DMS 273 treated with DMSO at 0.1 percent for 48 hours (cell line): ENCODE measurements at places on chromosomes 5 and 9.

DNA sequence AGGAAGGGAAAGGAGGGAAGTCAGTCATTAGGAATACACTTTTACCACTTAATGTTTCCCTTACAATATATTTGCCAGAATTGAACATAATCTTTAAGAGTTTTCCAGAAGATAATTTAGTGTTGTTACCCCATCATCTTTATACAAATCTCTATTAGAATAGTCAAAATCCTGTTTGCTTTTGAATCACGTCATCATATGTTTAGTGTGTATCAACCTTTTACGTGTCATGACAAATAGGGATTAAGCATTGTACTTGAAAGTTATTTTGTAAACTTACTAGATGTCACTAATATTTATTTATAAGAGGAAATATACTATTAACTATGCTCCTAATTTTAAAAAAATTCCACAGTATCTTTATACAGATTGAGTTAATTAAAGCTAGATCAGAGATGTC lies 1899.5 kb downstream of the MAT2B start:
- DNase-seq: no peak

- DNase-seq: no peak
Measured at GRCh38 chr9:101592788-101593187, 2.0 kb downstream of the PPP3R2 start.

DNA sequence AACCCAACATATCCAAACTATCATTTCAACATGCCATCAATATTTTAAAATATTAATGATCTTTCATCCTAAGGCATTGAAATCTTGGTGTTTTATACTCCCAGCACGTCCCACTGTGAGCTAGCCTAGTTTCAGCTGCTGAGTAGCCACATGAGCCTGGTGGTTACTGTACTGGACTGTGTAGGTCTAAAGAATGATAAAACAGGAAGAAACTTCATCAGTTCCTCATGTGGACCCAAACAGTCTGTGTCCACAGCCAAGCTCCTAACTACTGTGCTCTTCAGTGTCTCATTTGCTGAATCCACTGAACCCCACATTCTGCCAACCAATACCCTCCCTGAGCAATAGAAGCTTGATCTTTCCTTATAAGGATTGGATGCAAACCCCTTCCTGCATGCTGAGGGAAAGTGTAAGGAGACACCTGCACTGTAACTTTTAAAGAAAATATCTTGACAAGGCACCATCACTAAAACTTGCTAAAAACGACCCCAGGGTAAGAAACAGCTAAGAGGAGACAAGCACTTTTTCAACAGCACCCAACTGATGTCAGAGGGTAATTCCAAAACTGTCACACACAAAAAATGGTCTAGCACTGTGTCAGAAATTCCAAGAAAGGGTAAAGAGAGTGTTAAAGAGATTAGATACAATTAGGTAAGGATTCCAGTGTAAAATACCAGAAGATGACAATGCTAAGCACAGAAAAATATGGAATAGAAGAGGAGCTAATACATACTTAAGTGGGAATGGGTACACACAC lies 126.9 kb downstream of the SPOCK1 start:
- no peak for DNase-seq

- no peak for DNase-seq
Measured at GRCh38 chr5:16502866-16503265, 37.3 kb upstream of the ZNF622 start.

DNA sequence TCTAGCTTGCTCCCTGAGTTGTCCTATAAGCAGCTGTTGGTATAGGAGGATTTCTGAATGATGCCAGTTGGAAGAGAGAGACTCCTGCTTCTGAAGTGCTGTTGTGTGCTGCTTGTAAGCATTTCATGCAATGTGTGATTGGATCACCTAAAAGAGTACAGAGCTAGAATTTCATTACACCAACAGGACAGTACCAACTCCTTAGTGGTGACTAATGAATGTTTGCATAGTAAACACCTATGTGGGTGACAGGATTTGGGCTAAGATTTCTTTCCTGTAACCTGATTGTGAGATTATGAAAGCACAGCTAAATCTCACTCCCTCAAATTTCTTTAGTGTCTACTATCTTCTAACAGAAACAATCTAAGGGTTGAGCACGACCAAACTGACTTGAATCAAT lies 67.0 kb downstream of the GCNT1 start:
- no peak for DNase-seq

GRCh38 chr5:170985486-170985885 lies 123.7 kb downstream of the RANBP17 start:
- no peak for DNase-seq

DNA sequence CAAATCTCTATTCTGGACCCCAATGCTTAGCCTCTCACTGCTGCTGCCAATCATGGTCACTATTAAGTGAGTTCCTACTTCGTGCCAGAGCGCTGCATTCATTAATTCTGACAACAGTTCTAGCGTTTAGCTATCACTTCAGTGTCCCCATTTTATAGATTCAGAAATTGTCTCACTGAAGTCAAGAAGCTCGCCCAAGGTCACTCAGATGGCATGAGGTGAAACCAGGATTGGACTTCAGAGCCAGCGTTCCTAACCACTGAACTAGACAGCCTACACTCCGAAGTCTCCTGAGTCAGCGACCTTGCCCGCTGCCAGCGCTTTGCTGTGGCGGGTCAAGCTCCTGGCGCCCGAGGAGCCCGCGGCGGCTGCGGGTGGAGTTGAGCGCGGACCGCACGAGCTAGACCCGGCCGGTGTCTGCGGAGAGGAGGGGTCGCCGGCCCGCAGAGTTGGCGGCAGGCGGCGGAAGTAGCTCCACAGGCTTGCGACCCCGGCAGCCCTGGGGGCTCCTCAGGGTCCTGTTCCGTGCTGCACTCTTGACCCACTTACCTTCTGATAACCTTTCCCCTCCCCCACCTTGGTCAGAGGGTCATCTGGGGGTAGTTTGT lies 2.1 kb upstream of the GABRB2 start:
- no peak for DNase-seq

GRCh38 chr5:62707563-62707962 lies 128.9 kb downstream of the LRRC70 start:
- DNase-seq: no peak

DNA sequence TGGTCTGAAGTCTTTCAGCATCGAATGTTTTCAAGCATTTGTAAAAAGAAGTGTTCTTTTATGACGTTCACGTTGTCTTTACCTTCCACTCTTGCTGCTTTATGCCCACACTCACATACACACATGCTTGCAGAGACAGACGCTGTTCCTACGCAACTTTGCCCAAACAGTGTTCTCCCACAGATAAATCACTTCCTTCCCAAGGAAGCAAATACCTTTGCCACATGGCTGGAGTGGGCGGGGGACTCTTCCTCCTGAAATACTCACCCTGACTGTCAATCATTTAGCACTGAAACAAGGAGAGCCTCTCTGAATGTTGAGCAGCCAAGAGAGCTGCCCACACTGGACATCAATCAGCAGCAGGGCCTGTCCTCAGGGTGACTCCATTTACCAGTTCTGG lies 22.4 kb upstream of the ASTN2 start:
- DNase-seq: no peak

GRCh38 chr5:51479840-51480239 lies 96.6 kb downstream of the ISL1 start:
- DNase-seq: no peak

- peak; percentile 89 for DNase-seq
Measured at GRCh38 chr5:143355710-143356109, 47.8 kb downstream of the NR3C1 start.

DNA sequence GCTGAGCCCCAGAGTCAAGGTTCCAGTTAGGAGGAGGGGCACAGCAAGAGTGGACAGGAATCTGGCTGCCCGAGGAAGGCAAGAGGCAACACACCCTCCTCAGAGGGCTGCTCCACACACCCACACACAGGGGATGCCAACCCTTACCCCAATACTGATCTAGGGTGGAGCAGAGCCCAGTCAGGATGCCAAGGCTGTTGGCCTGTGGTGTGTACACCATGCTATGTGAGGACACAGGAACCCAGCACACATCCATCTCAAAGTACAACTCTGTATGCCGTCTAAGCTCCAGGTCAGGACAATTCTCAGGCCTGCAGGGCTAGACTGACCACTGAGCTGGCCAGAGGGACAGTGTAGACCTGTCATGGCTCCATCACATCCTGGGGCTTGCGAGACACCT lies 2.6 kb downstream of the SEPTIN8 start:
- DNase-seq: no peak

DNA sequence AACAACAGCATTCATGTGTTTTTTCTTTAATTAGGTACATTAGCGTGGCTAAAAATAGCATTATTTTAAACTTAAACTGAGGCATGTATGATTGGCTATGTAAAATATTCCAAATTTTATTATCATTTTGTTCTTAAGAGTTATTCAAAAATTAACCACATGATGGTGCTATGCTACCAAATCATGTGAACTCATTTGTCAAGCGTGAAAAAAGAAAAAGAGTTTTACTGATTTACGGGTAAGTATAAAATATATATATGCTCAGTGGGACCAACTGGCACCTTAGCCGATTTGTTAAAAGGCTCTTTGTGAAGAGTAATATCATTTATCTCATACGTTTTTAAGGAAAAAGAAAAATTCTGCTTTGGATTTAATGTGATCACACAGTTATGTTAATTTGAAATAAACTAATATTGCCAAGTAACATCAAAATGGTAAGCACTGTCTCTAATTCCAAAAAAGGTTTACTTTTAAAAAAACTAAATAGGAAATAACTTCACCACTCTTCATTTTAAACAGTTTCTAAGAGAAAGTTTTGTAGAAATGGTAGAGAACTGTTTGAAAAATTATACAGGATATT lies 1042.3 kb downstream of the CDH12 start:
- DNase-seq: peak; percentile 10

DNA sequence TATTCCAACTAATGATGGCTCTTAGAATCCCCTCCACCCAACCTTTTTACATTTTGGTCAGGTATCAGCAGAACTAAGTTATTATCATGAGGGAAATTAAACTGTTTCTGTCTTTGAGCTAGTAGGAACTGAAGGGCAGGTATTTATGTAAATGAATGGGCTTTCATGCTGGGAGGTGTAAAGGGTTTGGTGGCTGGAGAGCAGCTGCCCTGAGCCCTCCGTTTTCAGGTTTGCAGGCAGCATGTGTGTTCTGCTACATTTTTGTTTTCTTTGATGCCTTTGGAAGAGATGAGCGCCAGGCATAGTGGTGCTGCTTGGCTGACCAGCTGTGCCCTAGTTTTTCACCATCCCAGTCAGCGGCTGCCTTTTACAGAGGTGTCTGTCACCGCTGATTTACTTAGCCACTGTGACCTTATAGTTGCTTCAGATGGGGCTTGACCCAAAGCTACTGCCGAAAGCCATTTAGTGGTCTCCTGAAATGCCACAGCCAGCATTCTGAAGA lies 231.9 kb downstream of the MAST4 start:
- no peak for DNase-seq

DNA sequence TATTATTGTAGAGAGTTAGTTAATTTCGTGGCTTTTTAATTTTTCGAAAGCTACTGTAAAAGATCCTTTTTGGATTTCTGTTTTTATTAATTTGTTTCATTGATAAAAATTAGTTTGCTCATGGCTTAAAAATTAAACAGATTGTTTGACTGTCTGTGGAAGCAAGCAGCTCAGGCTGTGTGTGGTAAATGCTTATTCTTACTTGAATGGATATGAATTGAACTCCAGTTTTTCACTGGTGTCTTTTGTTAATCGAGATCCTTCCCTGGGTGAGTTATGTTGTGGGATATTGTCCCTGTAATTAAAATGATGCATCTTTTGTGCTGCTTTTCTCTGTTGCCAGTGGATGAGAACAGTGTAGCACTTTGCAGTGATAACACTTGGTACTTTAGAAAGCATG lies 75.3 kb downstream of the PIK3R1 start:
- DNase-seq: no peak

- DNase-seq: no peak
Measured at GRCh38 chr5:132826424-132827082, 3.9 kb downstream of the SHROOM1 start.

GRCh38 chr5:64869419-64869818 lies 100.7 kb downstream of the CWC27 start:
- DNase-seq: no peak

DNA sequence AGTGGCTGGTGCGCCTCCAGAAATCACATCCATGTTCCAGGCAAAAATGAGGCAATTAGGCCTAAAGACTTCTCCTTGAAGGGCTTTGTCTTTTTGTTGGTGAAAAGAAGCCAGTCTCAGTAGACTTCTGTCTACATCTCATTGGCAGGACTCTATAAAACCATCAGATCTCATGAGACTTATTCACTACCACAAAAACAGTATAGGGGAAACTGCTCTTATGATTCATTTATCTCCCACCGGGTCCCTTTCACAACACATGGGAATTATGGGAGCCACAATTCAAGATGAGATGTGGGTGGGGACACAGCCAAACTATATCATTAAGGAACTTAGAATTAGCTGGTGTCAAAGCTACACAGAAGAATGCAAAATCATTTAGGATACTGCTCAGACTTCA lies 77.7 kb upstream of the SNX2 start:
- no peak for DNase-seq

GRCh38 chr9:127092041-127092608 lies 30.3 kb downstream of the ANGPTL2 start:
- DNase-seq: no peak

DNA sequence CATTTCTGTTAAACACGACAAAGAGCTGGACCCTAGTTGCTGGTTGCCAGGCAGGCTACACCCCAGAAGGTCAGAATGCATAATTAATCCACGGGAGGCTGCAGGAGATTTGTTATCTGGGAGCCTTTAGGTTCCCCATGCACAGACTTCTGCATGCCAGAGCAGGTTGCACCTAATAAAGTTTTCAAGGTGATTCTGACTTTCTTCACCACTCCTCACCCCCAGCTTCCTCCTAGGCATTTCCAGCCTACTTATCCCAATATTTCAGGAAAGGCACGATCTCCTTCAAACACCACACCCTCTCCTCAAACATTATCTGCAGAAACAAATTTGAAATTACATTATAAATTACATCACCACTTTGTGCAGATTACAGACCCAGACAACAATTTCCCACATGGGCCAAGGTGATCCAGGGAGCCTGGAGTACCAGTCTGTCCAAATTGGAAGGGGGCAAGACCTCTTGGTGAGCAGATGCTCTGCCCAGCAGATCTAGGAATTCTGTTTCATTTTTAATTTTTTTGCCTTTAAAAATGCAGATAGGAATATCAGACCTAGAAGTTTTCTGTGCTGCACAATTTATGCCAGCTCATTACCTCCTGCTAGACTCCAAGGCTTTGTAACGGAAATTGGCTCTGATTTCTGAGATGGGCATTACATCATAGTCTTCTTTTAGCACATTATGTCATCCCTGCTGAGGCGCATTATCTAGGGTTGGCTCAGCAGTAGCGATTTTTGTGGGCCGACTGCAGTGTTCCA lies 363.4 kb upstream of the SLC30A5 start:
- peak; percentile 22 for DNase-seq

DNA sequence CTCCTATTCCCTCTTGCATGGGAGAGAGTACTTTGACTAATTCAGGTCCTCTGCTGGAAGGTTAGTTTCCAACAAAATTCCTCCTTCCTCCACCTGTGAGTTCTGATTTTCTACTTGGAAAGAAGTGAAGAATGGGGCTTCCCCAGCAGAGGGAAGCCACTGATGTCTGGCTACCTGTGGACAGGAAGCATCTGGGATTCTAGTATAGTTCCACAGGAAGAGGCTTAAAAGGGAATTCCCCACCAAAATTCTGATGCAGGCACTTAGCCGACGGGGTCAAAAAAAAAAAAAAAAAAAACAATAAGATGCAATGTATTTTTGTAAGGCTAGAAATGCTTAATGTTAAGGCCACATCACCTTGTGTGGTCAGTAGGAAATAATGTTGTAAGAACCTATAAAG lies 33.4 kb downstream of the PCDHGC5 start:
- DNase-seq: no peak

GRCh38 chr5:24510523-24510988 lies 134.2 kb downstream of the CDH10 start:
- no peak for DNase-seq

GRCh38 chr5:176519810-176520720 lies 17.1 kb downstream of the RNF44 start:
- no peak for DNase-seq
